ENCODE measurements at places on chromosomes 6 and 20. TPM values are rescaled to one million over a fixed set of nuclear protein-coding genes. Genes with fewer than 3 reads are reported as not detected.

PGC gene
- not detected for total RNA-seq

NKX2-2 gene
- total RNA-seq = not detected

DNA sequence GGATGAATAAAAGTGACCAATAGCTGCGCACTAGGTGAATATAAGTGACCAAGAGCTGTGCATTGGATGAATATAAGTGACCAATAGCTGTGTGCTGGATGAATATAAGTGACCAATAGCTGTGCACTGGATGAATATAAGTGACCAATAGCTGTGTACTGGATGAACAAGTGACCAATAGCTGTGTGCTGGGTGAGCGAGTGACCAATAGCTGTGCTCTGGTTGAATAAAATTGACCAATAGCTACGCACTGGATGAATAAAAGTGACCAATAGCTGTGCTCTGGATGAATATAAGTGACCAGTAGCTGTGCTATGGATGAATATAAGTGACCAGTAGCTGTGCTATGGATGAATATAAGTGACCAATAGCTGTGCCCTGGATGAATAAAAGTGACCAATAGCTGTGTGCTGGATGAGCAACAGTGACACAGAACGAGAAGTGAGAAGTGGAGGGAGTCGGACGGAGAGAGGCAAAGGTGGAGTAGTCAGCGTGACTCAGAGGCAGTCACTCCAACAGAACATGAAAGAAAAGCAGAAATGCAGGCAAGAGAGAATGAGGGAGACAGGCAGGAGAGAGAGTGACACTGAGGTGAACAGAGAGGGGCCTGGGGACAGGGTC lies 38.5 kb downstream of the RBM38 start:
- no peak for DNase-seq

GRCh38 chr6:118284736-118285360 lies 263.2 kb upstream of the PLN start:
- DNase-seq = no peak

- no peak for DNase-seq
These were observed 1.7 kb upstream of the GMPR start for GRCh38 chr6:16236631-16237199.

TNFRSF21 gene
- total RNA-seq = 0.27 TPM

FOXA2 gene
- not detected for total RNA-seq

DNA sequence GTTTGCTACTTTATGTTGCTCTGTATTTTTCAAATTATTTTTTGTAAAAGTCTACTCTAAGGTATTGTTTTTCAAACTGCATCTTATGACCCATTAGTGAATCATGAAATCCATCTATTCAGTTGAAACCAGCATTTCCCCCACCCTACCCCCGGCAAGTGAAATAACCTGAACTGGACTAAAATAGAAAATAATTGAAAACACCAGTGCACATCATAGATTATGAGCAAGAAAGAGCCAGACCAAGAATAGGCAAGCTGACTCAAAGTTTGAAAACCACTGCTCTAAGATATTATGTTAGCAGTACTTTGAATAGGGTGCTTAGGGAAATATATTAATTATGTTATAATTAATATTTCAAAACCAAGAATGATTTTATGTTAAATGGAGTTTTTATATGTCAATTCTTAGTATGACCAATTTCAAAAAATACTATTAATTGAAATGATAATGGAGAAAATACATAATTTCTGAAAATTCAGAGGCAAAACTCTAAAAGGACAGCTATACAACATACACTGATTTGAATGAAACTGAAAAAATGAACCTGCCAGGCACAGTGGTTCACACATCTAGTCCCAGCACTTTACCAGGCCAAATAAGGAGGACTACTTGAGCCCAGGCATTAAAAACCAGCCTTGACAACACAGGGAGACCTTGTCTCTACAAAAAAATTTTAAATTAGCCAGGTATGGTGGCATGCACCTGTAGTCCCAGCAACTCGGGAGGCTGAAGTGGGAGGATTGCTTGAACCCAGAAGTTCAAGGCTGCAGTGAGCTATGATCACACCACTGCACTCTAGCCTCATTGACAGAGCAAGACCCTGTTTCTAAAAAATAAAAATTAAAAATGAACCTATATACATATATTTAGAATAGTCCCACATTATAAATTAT lies 112.0 kb downstream of the CDK19 start:
- no peak for DNase-seq
